ENCODE measurements at places on chromosomes 3 and 15. TPM values are rescaled to one million over a fixed set of nuclear protein-coding genes. Genes with fewer than 3 reads are reported as not detected.

GOLGA6B gene
- total RNA-seq: not detected

CYP1A1 gene
- total RNA-seq: 10.3 TPM

CTXN2 gene
- total RNA-seq: not detected

BSN gene
- total RNA-seq: 0.05 TPM

SRP14 gene
- 261 TPM for total RNA-seq

TRANK1 gene
- total RNA-seq: 0.60 TPM

ST6GAL1 gene
- total RNA-seq: 13.3 TPM

MYL3 gene
- total RNA-seq: not detected

ABHD6 gene
- total RNA-seq: 9.9 TPM

CNTN3 gene
- total RNA-seq: 0.56 TPM

MUSTN1 gene
- 0.79 TPM for total RNA-seq

CADM2 gene
- 0.14 TPM for total RNA-seq

GOLGA8K gene
- not detected for total RNA-seq

SLC9C1 gene
- not detected for total RNA-seq

SCG3 gene
- not detected for total RNA-seq

CD200R1 gene
- not detected for total RNA-seq

CLDN18 gene
- not detected for total RNA-seq

HIGD1A gene
- 272 TPM for total RNA-seq

HDC gene
- not detected for total RNA-seq

TERC gene
- total RNA-seq: 199 TPM

PDE12 gene
- 22.8 TPM for total RNA-seq

HHLA2 gene
- total RNA-seq: not detected

EOGT gene
- total RNA-seq: 33.0 TPM

LRRIQ4 gene
- total RNA-seq: not detected

NUSAP1 gene
- 56.6 TPM for total RNA-seq

PRRT3 gene
- 2.0 TPM for total RNA-seq

LTK gene
- total RNA-seq: 0.35 TPM

HGD gene
- 0.05 TPM for total RNA-seq

CHRNA7 gene
- 0.28 TPM for total RNA-seq

SNRPN gene
- total RNA-seq: 164 TPM

Data from airway epithelial cell (primary cell).